ENCODE measurements at places on chromosomes 12 and 14.

DNA sequence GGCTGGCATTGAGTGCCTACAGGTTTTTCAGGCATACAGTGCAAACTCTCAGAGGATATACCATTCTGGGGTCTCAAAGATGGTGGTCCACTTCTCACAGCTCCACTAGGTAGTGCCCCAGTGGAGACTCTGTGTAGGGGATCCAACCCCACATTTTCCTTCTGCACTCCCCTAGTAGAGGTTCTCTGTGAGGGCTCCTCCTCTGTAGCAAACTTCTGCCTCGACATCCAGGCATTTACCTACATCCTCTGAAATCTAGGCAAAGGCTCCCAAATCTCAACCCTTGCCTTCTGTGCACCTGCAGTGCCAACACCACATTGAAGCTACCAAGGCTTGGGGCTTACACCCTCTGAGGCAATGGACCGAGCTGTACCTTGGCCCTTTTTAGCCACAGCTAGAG, 179.2 kb downstream of the CCDC91 start:
- DNase-seq, result no peak

GRCh38 chr14:38837343-38838048, 265.5 kb downstream of the SEC23A start:
- no peak for DNase-seq

GRCh38 chr12:2902272-2902880, 11.7 kb downstream of the TULP3 start:
- DNase-seq, result no peak

DNA sequence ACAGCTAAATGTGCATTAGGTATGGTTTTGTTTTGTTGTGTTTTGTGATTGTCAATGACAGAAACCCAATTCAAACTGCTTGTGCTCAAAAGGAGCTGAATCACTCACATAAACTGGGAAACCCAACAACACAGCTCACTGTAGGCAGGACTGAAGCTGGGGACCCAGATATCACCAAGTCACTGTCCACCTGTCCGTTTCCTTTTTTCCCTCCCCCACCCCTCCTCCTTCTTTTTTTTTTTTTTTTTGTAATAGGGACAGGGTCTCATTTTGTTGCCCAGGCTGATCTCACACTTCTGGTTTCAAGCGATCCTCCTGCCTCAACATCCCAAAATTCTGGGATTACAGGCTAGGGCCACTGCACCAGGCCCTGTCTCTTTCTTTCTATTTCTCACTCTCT, 6.9 kb upstream of the SLC11A2 start:
- DNase-seq, result no peak

DNA sequence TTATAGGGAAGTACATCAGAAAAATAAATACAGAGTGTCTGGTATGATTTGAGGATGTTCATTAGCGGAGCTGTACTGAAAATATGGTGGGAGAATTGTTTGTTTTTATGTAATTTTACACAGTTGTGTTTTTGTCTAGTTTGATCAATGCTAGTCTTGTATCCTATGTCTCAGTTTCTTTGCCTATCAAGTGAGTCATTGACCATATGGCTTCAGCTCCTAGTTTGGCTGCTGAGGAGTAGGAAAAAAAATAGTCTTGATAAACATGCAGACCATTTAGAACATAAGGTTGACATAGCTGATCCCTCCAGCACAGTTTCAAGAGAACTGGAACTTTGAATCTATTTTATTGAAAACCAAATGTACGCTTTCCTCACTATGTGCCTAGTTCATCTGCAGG, 1292.1 kb upstream of the FLRT2 start:
- DNase-seq, result no peak

GRCh38 chr12:64293654-64294364, 71.7 kb upstream of the KICS2 start:
- DNase-seq, result no peak

GRCh38 chr14:92734618-92735017, 13.8 kb downstream of the LGMN start:
- no peak for DNase-seq

DNA sequence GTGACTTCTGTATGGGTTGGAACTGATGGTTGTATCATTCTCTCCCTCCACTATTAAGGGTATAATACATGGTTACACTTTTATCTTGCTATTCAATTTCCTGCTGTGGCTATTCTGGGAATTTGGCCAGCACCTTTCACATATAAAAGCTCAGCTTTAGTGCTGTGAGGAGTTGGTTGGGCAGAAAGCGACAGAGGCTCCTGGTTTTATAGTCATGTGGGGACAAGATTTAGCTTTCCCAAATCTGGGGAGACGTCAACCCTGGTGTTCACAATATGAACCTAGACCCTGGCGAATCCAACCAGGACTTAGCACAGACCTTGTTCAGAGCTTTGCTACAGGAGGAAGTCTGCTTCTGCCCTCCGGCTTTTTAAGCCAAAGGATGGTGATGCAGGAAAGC, 36.5 kb downstream of the FOS start:
- no peak for DNase-seq

DNA sequence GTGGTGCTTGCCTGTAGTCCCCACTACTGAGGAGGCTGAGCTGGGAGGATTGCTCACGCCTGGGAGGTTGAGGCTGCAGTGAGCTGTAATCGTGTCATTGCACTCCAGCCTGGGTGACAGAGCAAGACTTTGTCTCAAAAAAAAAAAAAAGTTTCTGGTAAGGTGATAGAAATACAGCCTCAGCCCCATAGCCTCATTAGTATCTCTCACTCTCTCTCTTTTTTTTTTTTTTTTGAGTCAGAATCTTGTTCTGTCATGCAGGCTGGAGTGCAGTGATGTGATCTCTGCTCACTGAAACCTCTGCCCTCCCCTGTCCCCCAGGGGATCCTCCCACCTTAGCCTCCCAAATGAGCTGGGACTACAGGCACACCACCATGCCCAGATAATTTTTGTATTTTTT, 19.2 kb downstream of the MTHFD1 start:
- no peak for DNase-seq

- DNase-seq, result no peak
These were observed 102.0 kb downstream of the PEBP1 start for GRCh38 chr12:118237908-118238307.

DNA sequence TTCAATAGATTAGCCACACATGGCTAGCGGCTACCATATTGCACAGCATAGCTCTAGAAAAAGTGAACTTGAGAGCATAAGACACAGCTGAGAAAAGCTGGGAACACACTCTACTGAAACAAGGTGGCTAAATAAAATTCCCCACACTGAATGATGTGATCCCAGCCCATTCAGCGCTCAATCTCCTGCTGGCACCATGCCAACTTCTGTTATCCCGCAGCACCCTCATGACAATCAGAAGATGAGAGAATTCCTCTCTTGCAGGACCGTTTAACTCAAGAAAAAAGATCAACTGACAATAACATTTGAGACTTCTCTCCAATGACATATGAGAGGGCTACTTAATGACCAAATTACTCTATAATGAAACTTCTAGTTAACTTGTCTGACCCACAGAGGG, 115.4 kb downstream of the ADAMTS20 start:
- no peak for DNase-seq

DNA sequence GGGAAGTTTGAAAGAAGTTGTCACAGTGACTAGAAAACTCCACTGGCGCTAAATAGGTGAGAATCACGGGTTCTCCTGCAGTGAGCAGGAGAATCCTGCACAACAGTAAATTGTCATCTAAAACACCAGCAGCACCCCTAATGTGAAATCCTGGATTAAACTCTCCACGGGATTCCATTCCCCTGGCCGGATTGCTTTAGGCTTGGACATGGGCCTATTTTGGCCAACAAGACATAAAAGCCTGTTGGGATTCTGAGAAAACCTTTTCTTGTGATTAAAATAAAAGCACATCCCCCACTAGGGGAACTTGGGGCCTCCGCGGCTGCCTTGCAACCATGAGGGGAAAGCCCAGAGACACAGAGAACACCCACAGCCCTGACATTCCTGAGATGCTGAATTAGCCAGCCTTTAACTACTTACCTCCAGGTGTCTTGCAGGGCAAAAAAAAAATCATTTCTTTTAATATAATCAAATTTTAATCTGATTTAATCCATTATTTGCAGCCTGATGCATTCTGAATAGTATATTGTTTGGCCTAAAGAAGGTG, 21.0 kb upstream of the TSPAN11 start:
- no peak for DNase-seq

- DNase-seq, result peak; percentile 65
These were observed at the start of gene MAP1LC3B2 for GRCh38 chr12:116559162-116559935. MAP1LC3B2 (plus strand) TSS chr12:116559381; CDS start chr12:116575943, 16,562 bp downstream.

DNA sequence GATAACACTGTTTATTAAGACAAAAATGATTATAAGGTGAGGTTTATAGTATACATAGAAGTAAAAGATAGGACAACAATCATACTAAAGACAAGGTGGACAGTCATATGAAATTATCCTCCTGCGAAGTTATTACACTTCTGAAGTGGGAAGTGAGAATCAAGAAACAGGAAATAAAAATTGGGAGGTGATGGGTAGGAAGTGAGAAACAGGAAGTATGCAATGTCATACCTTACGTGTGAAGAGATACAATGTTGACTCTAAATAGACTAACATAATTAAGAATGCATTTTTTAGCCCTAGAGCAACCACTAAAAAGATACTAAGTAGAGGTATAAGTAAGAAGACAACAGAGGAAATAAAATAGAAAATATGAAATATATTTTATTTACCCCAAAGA, 43.7 kb downstream of the GRIN2B start:
- no peak for DNase-seq

GRCh38 chr12:106291342-106291741, 11.2 kb upstream of the TCP11L2 start:
- no peak for DNase-seq

GRCh38 chr12:71392521-71393145, 47.0 kb upstream of the LGR5 start:
- no peak for DNase-seq

GRCh38 chr12:101746661-101747060, 7.4 kb upstream of the SYCP3 start:
- no peak for DNase-seq

- no peak for DNase-seq
These were observed 173.9 kb downstream of the CACNA1C start for GRCh38 chr12:2226641-2227040.

GRCh38 chr14:87998482-87998881, 5.5 kb upstream of the GALC start:
- DNase-seq, result no peak

DNA sequence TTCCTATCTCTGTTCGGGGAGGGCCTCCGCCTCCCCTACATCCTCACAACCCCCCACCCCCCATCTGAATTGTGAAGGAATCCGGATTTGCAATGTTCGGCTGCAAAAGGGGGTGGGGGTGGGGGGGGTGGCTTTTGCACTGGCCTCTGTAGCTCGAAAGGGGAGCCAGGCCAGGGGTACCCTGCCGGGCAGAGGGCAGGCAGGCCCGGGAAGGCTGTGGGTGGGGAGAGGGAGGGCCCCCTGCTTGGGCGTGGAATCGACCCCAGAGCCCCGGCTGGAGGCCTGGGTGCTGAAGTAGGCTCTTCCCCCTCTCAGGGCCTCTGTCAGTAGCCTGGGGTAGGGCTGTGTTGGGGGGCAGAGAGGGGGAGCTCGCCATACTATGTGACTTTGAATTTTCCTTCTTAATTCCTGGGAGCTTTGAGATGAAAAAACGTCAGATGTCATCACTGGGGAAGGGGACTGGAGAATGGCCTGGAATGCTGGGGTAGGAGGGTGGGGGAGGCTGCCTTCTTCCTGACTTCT, 1.1 kb downstream of the LRP1 start:
- DNase-seq, result no peak

DNA sequence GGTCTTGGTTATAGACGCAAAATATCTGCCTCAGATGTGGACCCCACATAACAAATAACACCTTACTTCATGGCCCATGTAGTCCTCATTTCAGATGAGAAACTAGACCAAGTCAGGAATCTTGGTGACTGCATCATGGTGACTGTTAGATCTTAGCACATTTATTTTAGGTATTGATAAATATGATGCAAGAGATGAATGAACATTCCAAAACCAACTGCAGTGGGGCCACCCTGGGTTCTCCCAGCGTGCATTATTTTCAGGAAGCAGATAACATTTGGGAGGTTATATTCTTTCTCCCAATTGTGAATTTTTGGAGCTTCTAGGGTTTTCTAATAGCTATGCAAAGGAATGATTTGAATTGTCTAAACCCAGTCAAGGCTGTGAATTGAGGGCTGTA, 55.2 kb upstream of the PTGR2 start:
- DNase-seq, result no peak

DNA sequence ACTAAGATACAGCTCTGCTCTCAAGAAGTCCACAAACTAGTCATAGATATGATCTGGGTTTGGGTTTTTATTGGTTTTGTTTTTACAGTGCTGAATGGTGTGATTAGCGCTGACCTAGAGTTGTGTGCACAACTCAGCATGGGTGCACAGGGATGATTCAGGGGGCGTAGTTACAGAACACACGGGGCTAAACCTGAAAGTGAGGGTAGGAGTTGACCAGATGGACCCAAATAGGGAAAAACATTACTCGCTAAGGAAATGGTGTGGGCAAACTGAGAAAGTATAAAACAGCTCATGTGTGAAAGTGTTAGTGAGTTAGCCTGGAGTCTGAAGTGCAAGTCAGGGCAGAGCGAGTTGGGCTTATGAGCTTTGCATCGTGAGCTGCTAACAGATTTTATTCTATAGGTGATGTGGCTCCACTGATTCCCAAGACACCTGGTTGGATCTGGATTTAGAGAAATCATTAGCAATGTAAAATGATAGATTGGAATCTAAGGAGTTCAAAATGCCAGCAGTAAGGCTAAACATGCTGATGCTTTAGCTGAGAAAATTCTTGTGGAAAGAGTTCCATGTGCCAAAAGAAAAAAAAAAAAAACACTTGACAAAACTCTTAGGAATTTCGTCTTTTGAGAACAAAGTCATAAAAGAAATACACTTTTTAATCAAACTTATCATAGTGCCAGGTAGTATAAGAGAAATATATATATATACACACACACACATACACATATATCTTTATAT, 134.9 kb downstream of the SLC5A8 start:
- DNase-seq, result no peak

DNA sequence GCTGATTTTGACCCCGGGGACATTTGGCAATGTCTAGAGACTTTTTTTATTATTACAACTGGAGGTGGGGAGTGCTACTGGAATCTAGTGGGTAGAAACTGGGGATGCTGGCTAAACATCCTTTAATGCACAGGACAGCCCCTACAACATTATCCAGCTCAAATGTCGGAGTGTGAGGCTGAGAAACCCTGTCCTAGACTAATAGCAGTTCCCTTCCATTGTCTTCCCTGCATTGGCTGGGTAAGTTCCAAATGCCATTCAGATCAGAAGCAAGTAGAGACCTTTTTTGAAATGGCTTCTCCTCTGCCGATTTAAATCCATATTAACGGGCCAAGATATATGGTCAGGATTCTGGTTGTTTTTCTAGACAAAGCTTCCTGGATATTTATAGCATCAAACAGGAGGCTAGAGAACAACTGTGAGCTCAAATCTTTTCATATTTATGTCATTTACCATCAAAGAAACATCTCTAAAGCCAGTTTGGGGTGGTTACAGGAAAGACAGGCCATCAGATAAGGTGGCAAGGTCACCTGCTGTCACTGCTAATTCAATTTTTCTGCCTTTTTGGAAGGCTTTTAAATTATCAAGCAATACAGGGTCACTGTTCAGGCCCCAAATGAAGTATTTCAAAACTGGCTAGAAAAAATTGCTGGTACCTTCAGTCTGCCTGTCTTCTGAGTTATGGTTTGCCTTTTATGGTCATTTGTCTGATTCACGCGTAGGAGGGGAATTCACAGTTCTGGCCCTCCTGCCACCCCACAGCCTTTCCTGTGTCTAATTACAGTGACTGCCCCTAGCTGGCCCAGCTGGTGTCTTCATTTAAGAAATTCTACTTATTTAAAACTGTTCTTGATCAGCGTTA, 20.1 kb upstream of the AKAP5 start:
- peak; percentile 40 for DNase-seq

Measured in stimulated activated CD8-positive, alpha-beta memory T cell treated with anti-CD3 and anti-CD28 coated beads, Interleukin-2, amount 100 ng/mL, for 48 hours (primary cell).